ENCODE measurements at places on chromosomes 4 and X.

- DNase-seq: peak; percentile 30
Observed at GRCh38 chrX:38664285-38664684, 102.9 kb downstream of the TSPAN7 start.

DNA sequence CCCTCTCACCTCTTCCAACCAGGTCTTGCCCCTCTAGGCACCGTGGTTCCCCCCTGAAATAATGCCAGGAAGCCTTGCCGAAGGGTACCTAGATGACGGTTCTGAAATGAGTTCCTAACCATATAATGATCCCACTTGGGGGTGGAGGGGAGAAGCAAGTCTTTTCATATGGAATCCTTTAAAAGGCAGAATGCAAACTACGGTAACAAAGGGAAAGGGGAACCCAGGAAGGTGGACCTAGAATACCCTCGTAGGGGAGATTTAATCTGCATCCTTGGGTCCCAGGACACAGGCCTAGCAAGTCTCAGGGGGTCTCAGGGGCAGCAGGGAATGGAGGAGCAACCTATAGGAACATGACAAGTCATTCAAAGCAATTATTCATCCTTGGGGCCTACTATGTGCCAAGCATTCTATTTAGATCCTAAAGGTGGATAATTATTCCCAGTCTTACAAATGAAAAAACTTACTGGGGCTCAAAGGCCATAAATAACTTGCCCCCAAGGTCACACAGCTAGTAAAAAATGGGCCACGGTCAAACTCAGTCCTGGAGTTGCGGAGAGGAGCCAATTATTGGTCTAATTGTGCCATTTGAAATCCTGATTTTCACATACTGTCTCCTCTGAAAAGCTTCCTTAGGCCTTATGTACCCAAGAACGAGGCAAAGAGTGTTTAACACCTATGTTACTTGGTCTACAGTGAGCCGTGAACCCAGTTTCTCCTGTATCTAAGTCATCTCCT is 8.8 kb downstream of the BCOR start:
- DNase-seq: no peak

- DNase-seq: no peak
Observed at GRCh38 chrX:106939566-106939965, 19.4 kb downstream of the CLDN2 start.

DNA sequence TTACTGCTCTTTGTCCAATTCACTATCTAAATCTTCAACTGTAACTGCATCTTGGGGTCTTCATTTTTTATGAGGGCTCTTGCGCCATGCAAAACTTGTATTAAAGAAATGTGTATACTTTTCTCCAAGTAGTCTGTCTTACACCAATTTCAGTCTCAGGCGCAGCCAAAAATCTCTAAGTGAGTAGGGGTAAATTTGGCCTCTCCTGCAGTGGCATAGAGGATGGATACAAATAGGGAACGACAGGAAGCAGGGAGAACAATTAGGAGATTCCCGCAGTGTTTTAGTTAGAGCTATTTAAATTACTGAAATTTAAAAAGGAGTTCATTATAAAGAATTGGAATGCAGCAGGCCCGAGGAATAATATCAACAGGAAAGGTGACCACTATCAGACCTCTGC is 30.2 kb downstream of the DMP1 start:
- DNase-seq: no peak

- no peak for DNase-seq
Observed at GRCh38 chr4:8674311-8674885, 81.8 kb downstream of the CPZ start.

- DNase-seq: no peak
Observed at GRCh38 chr4:156362581-156362980, 408.9 kb upstream of the CTSO start.

- DNase-seq: no peak
Observed at GRCh38 chr4:98474408-98474844, 184.0 kb downstream of the TSPAN5 start.

GRCh38 chrX:110373310-110373709 is 14.7 kb downstream of the RTL9 start:
- DNase-seq: no peak

DNA sequence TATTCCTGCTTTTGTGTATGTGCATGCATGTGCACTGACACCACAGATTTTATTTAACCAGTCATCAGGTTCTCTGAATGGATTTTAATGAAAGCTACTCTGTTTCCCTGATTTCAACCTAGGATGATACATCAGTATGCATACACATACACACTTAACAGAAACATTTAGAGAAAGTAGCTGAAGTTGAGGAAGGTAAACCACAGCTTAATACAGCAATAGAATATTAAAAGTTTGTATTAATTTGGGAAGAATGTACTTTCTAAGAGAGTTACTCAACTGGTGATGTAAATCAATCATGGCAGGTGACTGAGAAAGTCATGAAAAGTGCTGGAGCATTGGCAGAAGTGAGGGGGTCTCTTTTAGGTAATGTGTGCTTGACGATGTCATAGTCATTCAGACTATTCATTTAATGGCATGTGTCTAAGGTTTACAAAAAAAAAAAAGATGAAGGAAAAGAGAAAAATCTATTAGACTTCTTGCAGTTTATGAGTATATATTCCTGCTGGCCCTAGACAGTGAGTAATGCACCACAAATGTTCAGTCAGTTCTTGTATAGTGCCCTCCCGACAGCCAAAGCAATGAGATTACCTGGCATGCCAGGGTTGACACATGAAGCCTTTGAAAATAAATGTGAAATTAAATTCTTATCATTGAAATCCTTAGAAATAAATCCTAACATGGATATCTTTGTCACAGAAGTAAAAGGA is 187.6 kb downstream of the RAPGEF2 start:
- DNase-seq: no peak

- no peak for DNase-seq
Observed at GRCh38 chr4:62952366-62952765, 1456.9 kb downstream of the TECRL start.

- no peak for DNase-seq
Observed at GRCh38 chr4:24560868-24561368, 23.4 kb downstream of the DHX15 start.

GRCh38 chrX:153970357-153971123 is 1.1 kb downstream of the HCFC1 start:
- peak; percentile 37 for DNase-seq

DNA sequence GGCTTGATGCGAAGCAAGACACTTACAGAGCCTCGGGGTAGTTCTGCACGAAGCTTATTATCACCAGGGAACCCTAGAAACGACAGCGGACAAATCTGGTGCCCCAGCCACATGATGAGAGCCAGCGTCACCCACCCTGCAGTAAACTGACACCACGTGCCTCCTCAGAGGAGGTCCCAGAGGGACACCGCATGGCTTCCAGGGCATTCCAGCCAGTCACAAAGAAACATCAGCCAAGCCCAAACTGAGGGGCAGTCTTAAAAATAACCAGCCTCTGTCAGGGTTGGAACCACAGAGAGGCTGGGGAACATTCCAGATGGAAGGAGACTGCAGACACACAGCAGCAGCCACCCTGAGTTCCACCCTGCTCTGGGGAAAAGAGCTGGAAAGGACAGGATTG is 36.6 kb upstream of the HGFAC start:
- DNase-seq: no peak
